ENCODE measurements at places on chromosomes 2 and 18. TPM values are rescaled to one million over a fixed set of nuclear protein-coding genes. Genes with fewer than 3 reads are reported as not detected.

COLEC11 gene
- 0.77 TPM for total RNA-seq

SAG gene
- not detected for total RNA-seq

DNA sequence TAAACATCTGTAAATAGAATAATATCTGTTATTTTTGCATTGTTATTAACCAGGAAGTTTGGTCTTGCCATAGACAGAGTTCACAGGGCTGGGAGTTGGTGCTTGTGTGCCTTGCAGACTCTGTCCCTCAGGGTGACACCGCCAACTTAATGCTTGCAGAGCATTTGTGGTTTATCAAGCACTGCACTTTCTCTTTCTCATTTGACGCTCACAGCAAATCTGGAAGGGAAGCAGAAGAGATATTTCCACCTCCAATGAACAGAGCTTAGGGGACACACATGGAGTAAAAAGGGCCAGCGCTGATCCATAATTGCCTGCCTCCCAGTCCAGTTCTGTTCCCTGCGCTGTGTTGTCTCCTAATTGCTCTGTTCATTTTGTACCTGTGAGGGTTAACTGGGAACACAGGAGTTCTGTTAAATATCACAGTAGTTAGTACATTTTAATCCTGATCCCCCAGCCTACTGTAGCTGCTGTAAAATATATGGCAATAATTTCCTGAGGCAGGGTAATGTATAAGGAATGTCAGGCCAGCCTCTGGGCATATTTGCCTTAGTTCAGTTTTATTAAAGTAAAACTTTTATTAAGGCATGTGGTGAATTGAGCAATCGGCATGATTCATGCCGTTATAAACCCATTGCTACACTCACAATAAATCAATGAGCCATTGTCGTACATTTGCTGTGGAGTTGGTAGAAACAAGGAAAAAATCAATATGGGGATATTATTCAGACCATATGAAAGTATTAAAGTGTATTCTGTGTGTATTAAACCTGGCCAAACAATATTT, 182.5 kb upstream of the OSR1 start:
- no peak for DNase-seq
- no peaks in the 10 kb centered on the region for H3K36me3 ChIP-seq
- H3K4me1 ChIP-seq: no peaks in the 10 kb centered on the region
- no peak overlapping the region for H3K27ac ChIP-seq
- H3K27me3 ChIP-seq: no peaks in the 10 kb centered on the region

TRPM8 gene
- total RNA-seq: not detected

- no peak for DNase-seq
- H3K36me3 ChIP-seq: no peaks in the 10 kb centered on the region
- no peaks in the 10 kb centered on the region for H3K4me1 ChIP-seq
- no peaks in the 10 kb centered on the region for H3K27me3 ChIP-seq
- no peak overlapping the region for H3K27ac ChIP-seq
These were observed 254.8 kb upstream of the DSEL start for GRCh38 chr18:67771271-67771670.

- H3K27ac ChIP-seq: no peak overlapping the region
- H3K36me3 ChIP-seq: no peaks in the 10 kb centered on the region
- H3K27me3 ChIP-seq: no peaks in the 10 kb centered on the region
- peaks cover 18% of the 10 kb centered on the region for H3K4me1 ChIP-seq
These were observed 72.6 kb upstream of the SMAD7 start for GRCh38 chr18:49023271-49023937.

DNA sequence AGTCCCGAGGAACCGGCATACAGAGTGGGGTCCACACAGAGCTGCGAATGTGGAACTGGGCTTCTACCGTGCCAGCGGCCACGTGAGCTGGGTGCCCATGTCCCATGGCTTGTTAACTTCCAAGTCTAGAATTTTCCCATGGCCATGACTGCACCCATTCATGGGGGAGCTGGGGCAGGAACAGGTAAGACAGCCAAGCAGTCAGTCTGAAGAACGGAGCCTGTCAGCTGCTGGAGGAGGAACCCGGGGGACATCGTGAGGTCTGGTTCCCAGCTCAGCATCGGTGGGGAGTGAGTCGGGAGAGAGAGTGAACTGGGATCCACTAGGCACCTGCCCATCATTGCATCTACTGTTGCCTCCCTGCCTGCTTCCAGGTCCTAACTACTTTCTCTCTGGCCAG, 86.9 kb downstream of the SH3RF3 start:
- no peaks in the 10 kb centered on the region for H3K36me3 ChIP-seq
- peaks cover 47% of the 10 kb centered on the region for H3K4me1 ChIP-seq
- H3K27me3 ChIP-seq: peaks cover 68% of the 10 kb centered on the region
- no peak overlapping the region for H3K4me3 ChIP-seq

DNA sequence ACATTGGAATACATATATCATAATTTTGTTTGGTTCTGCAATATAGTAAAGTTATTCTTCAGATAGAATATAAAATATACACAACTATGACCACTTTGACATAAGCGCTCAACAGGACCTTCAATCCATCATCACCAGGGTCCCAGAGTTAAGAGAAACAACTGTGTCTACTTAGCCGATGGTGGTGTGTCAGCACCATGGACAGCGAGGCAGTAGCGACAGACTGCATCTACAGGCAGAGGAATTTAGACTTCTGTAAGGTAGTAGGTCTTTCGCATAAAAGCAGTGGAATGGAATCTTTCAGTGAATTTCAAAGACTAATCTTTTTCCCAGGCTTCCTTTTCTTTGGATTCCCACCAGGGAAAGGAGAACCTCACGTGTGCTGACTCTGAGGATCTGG, 20.5 kb upstream of the LRPPRC start:
- peaks cover 13% of the 10 kb centered on the region for H3K27me3 ChIP-seq
- no peaks in the 10 kb centered on the region for H3K36me3 ChIP-seq
- H3K4me3 ChIP-seq: no peak overlapping the region
- H3K4me1 ChIP-seq: peaks cover 2% of the 10 kb centered on the region

MYCN gene
- total RNA-seq: not detected
